EH (cell line): ENCODE measurements at places on chromosomes 5 and 9.
A peak's percentile ranks its signal among the peaks of the same experiment; 100 is the strongest.

GRCh38 chr9:19947996-19948395, 159.2 kb upstream of the SLC24A2 start:
- DNase-seq, result no peak

GRCh38 chr5:15026944-15027343, 155.4 kb upstream of the ANKH start:
- DNase-seq, result no peak

DNA sequence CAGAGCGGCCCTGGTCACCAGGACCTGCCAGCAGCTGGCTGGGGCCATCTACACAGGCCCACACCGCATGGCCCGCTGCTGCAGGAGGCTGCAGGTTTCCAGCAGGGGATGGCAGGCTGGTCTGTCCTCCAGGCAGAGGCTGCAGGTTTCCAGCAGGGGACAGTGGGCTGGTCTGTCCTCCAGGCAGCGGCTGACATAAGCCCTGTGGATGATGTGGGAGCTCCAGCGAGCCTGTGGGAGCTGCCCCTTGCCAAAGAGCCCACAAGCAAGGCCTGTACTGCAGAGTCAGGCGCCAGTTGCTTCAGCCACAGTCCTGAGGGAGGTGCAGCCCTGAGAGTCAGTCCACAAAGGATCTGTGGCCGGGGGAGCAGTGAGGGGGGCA, 18.5 kb downstream of the TPPP start:
- no peak for DNase-seq

GRCh38 chr5:91495699-91496098, 112.6 kb upstream of the ARRDC3 start:
- no peak for DNase-seq

- no peak for DNase-seq
Observed at GRCh38 chr5:87539839-87540238, 127.1 kb upstream of the CCNH start.

GRCh38 chr5:152990217-152990616, 500.3 kb upstream of the GRIA1 start:
- DNase-seq, result no peak

GRCh38 chr9:104608336-104608735, 2.9 kb upstream of the OR13C2 start:
- peak; percentile 0 for DNase-seq

GRCh38 chr5:91296674-91297143, 86.4 kb downstream of the ARRDC3 start:
- peak; percentile 34 for DNase-seq

- DNase-seq, result no peak
Observed at GRCh38 chr9:23492126-23493002, 333.7 kb downstream of the ELAVL2 start.

GRCh38 chr5:43037636-43038495, 2.3 kb downstream of the ANXA2R start:
- peak; percentile 84 for DNase-seq

DNA sequence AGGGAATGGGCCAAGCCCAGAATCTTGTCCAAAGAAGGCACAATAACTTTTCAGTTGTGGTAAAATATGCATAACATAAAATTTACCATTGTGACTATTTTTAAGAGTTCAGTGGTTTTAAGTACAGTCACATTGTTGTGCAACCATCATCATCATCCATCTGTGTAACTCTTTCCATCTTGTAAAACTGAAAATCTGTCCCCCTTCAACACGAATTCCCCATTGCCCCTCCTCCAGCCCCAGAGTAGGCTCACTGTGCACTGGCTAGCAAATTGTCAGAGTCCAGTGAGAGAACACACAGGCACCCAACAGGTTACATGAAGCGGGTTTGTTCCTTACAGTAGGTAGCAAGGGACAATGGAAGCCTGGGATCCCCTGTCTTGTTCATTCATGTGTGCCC, 13.7 kb downstream of the BARX1 start:
- no peak for DNase-seq

DNA sequence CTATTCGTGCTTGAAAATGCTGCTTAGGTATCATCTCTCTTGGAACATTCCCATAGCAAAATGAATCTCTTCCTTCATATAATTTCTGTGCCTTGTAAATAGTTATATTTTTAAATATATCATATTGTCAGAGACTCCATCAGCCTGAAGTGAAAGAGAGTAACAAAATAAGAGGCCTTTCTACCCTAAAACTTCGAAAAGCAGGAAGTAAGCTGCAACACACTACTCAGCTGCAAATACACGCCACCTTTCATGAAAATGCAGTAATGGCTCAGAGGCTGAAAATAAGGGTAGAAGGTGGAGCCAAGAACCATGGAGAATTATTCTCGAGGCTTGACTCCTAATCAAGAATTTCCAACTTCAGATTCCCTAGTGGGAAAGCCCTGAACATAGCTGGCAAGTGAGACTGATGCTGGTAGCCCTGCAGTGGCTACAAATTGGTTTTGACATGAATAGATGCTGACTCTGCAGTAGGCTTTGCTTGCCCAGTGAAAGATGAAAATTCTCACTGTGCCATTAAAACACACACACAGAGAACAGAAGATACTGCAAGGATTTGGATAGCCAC, 30.2 kb upstream of the PTGER4 start:
- DNase-seq, result no peak

DNA sequence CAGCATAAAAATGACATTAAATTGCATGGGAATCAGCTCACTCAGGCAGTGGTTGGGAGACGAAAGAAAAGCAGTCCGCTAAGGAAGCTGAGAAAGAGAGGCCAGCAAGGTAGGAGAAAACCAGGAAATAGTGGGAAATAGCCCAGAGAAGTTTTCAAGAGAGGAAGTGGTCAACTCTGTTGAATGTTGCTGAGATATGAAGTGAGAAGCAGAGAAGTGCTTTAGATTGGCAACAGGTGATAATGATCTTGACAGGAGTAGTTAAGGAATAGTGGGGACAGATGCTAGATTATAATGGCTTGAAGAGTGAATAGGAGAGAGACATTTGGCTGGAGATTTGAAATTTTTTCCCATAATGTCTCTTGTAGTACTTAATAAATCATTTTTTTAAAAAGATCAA, 30.8 kb downstream of the CNTRL start:
- no peak for DNase-seq

- peak; percentile 39 for DNase-seq
Observed at GRCh38 chr5:54514291-54514690, 3.3 kb upstream of the SNX18 start.

DNA sequence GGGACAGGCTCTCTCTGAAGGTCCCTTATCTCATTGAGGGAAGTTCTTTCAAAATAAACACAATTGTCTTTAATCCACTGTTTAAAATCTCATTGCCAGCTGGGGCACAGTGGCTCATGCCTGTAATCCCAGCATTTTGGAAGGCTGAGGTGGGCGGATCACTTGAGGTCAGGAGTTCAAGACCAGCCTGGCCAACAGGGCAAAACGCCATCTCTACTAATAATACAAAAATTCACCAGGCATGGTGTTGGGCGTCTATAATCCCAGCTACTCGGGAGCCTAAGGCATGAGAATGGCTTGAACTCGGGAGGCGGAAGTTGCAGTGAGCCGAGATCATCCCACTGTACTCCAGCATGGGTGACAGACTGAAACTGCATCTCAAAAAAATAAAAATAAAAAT, 8.3 kb upstream of the NDFIP1 start:
- DNase-seq, result no peak

GRCh38 chr9:118993965-118994364, 375.3 kb downstream of the BRINP1 start:
- DNase-seq, result no peak

DNA sequence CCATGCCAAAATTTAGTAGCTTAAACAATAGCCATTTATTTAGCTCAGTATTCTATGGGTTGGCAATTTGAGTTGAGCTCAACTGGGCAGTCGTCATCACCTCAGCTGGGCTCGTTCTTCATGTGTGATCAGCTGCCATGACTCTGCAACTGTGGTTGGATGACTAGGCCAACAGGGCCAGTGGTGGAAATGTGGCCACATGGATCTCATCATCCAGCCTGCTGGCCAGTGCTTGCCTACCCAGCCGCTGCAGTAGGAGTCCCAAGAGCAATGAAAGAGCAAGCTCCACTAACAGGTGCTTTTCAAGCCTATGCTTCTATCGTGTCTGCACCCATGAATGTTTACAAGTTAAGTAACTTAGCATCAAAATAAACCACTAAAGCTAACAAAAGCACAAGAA, 158.0 kb downstream of the ATPSCKMT start:
- DNase-seq, result no peak

- DNase-seq, result no peak
Observed at GRCh38 chr5:80191991-80192398, 63.9 kb downstream of the SERINC5 start.

DNA sequence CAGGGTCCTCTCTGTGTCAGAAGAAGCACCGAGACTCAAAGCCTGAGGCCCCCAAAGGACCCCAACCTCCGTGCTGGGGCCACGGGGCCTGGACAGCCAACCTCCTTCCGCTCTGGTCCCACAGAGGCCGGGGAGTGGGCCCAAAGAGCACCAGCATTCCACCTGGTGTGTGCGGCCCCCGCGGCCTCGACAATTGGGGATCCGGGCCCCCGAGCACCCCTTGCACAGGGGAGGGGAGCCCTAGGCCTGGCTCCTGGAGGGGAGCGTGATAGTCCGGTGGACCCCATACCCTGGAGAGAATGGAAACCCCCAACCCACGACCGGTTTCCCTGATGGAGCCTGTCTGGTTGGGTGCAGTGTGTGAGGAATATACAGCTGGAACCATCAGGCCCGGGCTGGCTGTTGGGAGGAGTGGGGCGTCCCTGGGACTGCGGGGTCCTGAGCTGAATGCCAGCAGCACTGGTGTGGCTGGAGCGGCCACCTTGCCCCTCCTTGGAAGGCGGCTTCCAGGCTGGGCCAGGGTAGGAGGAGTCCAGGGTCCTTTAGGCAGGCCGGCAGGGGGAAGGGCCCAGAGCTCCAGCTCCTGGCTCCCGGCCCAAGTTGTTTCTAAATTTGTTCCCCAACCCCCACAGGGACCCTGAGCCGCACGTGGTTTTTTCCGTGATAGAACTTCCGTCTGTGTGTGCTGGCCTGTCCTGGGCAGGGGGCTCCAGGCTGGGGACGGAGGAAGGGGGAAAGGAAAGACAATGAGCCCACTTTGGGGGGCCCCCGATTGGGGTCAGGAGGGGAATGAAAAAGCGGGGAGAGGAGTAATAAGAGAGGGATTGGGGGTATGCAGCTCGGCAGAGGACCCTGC, 825 bp upstream of the TOR4A start:
- DNase-seq, result peak; percentile 71

- peak; percentile 59 for DNase-seq
Observed at GRCh38 chr5:157253547-157253946, 12.4 kb upstream of the CYFIP2 start.

DNA sequence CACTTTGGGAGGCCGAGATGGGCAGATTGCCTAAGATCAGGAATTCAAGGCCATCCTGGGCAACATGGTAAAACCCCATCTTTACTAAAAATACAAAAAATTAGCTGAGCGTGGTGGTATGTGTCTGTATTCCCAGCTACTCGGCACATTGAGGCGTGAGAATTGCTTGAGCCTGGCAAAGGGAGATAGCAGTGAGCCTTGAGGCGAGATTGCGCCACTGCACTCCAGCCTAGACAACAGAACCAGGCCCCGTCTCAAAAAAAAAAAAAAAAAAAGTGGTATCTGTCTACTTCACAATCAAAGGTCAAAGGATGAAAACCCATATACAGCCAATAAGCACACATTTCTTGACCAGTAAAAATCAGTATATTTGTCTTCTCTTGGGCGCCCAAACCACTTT, 728.5 kb upstream of the ADAMTS16 start:
- no peak for DNase-seq

GRCh38 chr5:103010168-103010567, 109.8 kb downstream of the GIN1 start:
- no peak for DNase-seq

GRCh38 chr5:138972230-138972629, 97.1 kb upstream of the LRRTM2 start:
- DNase-seq, result no peak

- DNase-seq, result no peak
Observed at GRCh38 chr5:170251462-170251861, 18.7 kb downstream of the C5orf58 start.

DNA sequence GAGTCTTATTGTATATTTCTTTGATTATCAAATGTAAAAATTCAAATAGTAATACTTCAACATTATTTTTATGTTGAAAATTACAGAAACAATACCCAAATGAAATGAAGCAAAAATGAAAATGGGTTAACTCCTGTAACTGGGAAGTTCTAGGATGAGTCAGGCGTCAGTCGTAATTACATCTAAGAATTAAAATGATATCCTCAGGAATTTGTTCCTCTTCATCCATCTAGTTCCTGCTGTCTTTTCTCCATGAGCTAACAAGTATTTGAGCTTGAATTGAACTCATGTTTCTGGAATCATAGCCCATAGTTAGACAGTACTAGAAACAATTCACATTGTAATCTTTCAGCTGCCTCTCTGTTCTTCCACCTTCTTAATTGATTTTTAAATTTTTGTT, 568.3 kb upstream of the TLE4 start:
- peak; percentile 61 for DNase-seq

DNA sequence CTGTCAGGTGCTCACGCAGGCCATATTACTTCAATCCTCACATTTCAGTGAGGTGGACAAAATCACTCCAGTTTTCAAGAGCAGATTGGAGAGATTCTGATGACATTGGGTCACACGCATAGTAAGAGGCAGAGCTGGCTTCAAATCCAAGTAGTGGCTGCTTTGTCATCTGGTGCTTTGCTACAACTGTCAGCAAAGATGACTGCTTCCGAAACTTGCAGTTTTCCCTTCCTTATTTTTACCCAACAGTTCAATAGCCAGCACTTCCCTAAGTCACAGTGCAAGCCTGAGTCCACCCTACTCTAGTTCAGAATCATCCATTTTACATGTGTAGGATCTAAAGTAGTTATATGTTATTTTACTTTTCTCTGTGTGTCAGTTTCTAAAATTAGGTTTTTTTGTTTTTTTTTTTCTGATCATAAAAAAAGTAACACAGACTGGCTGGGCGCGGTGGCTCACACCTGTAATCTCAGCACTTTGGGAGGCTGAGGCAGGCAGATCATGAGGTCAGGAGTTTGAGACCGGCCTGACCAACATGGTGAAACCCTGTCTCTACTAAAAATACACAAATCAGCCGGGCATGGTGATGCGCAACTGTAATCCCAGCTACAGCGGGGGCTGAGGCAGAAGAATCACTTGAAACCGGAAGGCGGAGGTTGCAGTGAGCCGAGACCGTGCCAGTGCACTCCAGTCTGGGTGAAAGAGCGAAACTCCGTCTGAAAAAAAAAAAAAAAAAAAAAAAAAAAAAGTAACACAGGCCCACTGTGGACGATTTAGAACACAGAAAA, 49.6 kb downstream of the ANKDD1B start:
- DNase-seq, result no peak

DNA sequence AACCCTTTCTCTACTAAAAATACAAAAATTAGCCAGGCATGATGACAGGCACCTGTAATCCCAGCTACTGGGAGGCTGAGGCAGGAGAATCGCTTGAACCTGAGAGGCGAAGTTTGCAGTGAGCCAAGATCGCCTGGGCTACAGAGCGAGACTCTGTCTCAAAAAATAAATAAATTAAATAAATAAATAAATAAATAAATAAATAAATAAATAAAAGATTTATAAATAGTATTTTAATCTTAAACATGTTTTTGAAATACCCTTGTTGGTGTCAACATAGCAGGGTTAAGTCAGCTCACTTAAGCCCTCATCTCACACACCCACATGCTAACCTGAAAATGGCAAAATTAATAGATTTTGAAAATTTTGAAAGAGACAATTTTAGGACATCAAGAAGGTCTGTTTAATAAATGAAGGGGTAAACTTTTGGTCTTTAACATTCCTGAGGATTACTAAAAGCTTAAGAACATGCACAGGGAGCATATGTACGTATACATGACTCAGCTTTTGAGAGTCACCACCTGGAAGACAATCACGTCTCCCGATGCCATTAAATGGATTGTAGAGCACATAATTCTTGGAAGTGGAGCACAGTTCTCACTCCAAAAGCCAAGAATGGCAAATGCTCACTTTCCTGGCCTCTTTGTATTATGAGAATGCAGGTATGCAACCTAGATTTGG, 202.5 kb downstream of the GDNF start:
- DNase-seq, result peak; percentile 21
